ENCODE measurements at places on chromosomes 7 and 10.

GRCh38 chr10:125035588-125036295 lies 93.8 kb downstream of the ZRANB1 start:
- no peak for DNase-seq

GRCh38 chr10:15254808-15255648 lies 86.5 kb upstream of the NMT2 start:
- DNase-seq = peak; percentile 83

DNA sequence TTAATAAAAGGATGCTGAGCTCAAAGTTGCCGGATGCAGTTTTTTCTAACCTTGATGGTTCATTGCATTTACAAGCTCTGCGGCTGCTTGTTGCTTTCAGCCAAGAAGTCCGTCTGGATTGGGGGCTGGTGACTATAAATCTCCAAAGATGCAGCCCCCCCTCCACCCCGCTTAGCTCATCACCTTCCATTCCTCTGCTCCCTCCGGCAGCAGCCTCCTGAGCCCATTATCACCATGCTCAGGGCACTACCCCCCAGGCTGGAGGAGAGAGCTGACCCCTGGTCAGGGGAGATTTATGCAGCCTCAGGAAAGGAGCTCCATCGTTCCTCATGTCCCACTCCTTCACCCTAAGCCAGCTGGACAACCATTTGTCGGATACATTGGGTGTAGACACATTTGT lies 55.3 kb upstream of the ZRANB1 start:
- no peak for DNase-seq

GRCh38 chr10:45548068-45548467 lies 124.5 kb downstream of the ZFAND4 start:
- no peak for DNase-seq

GRCh38 chr10:31958856-31959255 lies 30.2 kb upstream of the ARHGAP12 start:
- no peak for DNase-seq

DNA sequence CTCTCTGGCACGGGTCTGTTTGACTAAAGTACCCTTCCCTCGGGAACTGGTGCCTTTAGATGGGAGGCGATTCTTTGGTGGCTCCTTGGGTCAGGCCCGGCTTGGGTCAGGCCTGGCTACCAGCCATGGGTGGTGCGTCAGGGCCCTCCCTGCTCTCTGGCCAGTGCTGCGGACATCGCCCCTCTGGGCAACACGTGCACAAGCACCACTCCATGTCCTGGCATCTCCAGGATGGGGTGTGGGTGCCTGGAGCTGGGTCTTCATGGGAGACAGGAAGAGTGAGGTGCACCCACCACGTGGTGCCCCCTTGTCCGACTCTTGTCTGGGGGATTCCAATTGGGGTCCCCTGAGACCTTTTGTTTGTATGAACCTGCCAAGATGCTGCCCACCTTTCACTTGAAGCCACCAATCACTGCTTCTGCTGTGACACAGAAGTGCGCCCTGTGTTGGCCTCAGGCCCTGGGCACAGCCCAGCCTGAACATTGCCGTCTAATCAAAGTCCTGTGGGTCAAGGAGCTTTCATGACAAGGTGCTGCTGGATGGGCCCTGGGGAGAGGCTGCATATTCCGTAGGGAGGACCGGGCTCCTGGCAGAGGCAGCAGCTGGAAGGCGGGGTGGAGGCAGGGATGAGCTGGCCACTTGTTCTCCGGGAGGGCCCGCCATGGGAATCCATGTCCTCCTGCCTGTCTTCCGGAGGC lies 11.1 kb upstream of the PWWP2B start:
- DNase-seq = no peak

GRCh38 chr7:101198476-101198875 lies 2.4 kb downstream of the MOGAT3 start:
- no peak for DNase-seq

DNA sequence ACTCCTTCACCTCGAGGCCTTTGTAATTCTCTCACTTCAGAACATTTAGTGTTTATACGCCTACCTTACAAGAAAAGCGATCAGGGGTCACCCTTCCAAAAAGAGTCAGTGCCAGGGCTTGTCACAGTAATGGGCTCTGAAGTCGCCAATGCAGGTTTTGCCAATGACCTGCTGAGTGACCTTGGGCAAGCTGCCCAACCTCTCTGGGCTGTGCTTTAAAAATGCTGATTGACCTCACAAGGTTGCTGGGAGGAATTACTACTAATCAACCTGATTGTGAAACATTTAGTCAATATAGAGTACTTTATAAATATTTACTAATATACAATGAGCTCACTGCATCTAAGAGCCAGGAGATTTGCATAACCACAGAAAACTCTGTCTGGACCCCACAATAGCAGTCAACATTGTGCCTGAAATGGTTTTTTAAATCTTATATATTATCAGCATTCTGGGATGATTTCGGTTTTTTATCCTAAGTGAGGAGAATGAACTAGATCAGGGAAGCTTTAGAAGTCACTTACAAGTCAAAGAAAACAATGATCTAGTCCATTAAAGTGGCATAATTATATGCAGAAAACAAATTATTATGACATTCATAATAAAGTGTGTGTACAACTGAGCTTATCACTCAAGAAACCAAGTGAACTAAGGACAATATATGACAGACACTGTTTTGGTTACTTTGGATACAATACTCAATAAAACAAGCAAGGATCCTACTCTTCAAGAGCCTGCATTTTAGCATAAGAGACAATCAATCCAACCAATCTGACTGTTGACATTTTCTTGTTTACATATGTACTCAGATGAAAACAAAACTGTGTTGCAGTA lies 290.5 kb downstream of the SORCS1 start:
- DNase-seq = no peak
